ENCODE measurements at places on chromosomes 3 and 15. TPM values are rescaled to one million over a fixed set of nuclear protein-coding genes. Genes with fewer than 3 reads are reported as not detected.

- no peak for DNase-seq
- no peak overlapping the region for H3K27ac ChIP-seq
- no peaks in the 10 kb centered on the region for H3K36me3 ChIP-seq
- no peaks in the 10 kb centered on the region for H3K27me3 ChIP-seq
These were observed 54.8 kb upstream of the CPB1 start for GRCh38 chr3:148772835-148773234.

GRCh38 chr3:49868862-49869466, 742 bp downstream of the CAMKV start:
- H3K27ac ChIP-seq = no peak overlapping the region
- no peaks in the 10 kb centered on the region for H3K4me1 ChIP-seq
- H3K27me3 ChIP-seq = peaks cover 46% of the 10 kb centered on the region
- no peaks in the 10 kb centered on the region for H3K36me3 ChIP-seq

DNA sequence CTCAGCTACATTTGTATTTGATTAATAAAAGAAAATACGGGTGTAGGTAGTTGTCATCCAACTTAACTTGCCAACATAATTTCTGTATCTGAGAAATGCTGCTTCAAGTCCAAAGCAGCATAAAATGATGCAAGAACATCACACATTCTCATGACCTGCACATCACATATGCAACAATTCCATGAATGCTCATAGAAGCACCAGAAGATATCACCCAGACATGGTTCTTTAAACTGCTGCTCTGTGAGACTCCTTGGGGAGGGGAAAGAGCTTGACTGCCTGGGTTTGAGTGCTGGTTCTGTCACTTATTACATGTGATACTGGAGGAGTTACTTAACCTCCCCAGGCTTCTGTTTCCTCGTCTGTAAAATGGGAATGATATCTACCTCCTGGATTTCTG, 39.4 kb downstream of the CHST14 start:
- H3K27me3 ChIP-seq = peaks cover 6% of the 10 kb centered on the region
- H3K4me3 ChIP-seq = no peak overlapping the region
- no peak overlapping the region for H3K27ac ChIP-seq
- DNase-seq = no peak
- H3K4me1 ChIP-seq = peaks cover 16% of the 10 kb centered on the region
- H3K36me3 ChIP-seq = no peaks in the 10 kb centered on the region

GRCh38 chr3:176661432-176661964, 535.8 kb downstream of the TBL1XR1 start:
- H3K4me1 ChIP-seq = peaks cover 14% of the 10 kb centered on the region
- no peak for DNase-seq
- H3K36me3 ChIP-seq = no peaks in the 10 kb centered on the region

GRCh38 chr3:172317984-172318383, 130.3 kb downstream of the GHSR start:
- DNase-seq = peak; percentile 46
- no peak overlapping the region for H3K4me3 ChIP-seq
- peaks cover 69% of the 10 kb centered on the region for H3K36me3 ChIP-seq
- peak overlapping the region; percentile 92 for H3K27ac ChIP-seq
- no peaks in the 10 kb centered on the region for H3K27me3 ChIP-seq

- peak overlapping the region; percentile 73 for H3K27ac ChIP-seq
- H3K27me3 ChIP-seq = no peaks in the 10 kb centered on the region
- peak overlapping the region; percentile 24 for H3K4me3 ChIP-seq
These were observed 69.2 kb downstream of the RFTN1 start for GRCh38 chr3:16444344-16444743.

DNA sequence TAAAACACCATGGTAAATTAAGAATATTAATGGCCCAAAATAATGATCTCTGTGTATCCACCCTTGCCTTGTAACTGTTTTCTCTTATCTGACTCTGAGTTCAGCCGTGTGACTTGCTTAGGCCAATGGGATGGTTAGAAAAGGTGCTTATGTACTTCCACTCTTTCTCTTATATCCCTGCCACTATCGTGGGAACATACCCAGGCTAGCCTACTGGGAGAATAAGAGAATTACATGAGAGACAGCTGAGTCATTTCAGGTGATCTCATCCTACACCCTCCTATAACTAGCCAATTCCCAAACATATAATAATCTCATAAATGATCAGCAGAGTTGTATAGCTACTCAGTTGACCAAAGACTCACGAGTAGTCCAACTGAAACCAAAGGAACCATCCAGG, 98.3 kb upstream of the ABI3BP start:
- H3K4me1 ChIP-seq = no peaks in the 10 kb centered on the region
- H3K4me3 ChIP-seq = no peak overlapping the region
- no peaks in the 10 kb centered on the region for H3K27me3 ChIP-seq
- H3K36me3 ChIP-seq = no peaks in the 10 kb centered on the region

GRCh38 chr15:48720646-48721045, 75.1 kb upstream of the FBN1 start:
- H3K27me3 ChIP-seq = no peaks in the 10 kb centered on the region
- H3K27ac ChIP-seq = no peak overlapping the region
- no peak for DNase-seq
- no peaks in the 10 kb centered on the region for H3K36me3 ChIP-seq

DNA sequence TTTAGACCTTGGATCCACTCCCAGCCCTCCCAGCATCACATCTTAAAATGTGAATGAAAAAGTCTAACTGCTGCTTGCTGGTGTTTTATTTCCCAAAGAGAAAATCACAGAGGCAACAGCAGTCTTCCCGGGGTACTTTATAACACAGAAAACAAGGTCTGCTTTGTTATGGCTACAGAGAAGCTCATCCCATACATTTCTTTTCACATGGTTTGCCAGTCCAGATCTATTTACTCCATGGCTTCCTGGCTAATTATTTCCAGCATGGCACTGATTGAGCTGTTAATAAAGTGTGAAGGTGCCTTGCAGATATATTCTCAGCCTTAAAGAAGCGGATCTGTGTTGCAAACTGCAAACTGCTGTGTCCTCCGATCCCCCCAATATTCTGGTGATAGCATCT, 466.1 kb upstream of the CFAP20DC start:
- no peaks in the 10 kb centered on the region for H3K27me3 ChIP-seq
- no peaks in the 10 kb centered on the region for H3K36me3 ChIP-seq
- DNase-seq = no peak
- H3K4me3 ChIP-seq = no peak overlapping the region
- peaks cover 6% of the 10 kb centered on the region for H3K4me1 ChIP-seq
- no peak overlapping the region for H3K27ac ChIP-seq

GRCh38 chr3:188262913-188263683, 109.1 kb downstream of the LPP start:
- H3K4me1 ChIP-seq = peaks cover 95% of the 10 kb centered on the region
- H3K27ac ChIP-seq = peak overlapping the region; percentile 69
- no peak overlapping the region for H3K4me3 ChIP-seq
- peaks cover 9% of the 10 kb centered on the region for H3K36me3 ChIP-seq
- H3K27me3 ChIP-seq = no peaks in the 10 kb centered on the region

DNA sequence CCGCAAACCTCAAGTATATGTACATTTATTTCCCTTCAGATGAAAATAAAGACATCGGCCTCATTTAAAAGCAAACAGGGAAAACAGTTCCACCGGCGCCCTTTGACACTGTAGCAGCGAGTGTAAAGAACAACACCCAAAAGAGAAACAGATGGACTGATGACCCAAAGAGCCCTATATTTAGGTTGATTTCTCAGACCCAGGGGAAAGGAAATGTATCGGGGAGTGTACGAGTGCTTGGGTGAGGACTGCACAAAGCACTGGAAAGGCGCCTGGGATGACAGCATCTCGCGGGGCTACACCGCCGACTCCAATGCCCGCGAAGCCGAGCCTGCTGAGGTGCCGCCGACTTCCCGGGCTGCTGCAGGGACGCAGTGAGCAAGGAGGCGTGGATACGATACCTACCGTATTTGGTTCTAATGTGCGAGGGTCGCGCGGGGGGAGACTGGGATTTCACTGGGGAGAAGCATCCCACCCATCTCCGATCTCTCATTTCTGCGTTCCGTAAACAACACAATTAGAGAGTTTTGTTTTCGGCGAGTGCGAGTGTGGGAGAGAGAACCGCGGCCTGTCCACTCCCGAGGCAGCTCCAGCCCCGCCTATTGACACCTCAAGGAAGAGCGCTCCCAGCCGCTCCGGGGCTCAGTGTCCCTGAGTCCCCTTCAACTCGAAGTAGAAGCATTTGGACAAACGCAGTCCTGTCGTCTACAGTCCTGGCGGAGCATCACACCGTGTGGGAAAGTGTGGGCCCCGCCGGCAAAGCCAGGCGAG, 2.0 kb downstream of the MECOM start:
- no peaks in the 10 kb centered on the region for H3K36me3 ChIP-seq
- peaks cover 52% of the 10 kb centered on the region for H3K27me3 ChIP-seq
- no peak for DNase-seq
- no peak overlapping the region for H3K27ac ChIP-seq
- peak overlapping the region; percentile 37 for H3K4me3 ChIP-seq
- peaks cover 15% of the 10 kb centered on the region for H3K4me1 ChIP-seq

DNA sequence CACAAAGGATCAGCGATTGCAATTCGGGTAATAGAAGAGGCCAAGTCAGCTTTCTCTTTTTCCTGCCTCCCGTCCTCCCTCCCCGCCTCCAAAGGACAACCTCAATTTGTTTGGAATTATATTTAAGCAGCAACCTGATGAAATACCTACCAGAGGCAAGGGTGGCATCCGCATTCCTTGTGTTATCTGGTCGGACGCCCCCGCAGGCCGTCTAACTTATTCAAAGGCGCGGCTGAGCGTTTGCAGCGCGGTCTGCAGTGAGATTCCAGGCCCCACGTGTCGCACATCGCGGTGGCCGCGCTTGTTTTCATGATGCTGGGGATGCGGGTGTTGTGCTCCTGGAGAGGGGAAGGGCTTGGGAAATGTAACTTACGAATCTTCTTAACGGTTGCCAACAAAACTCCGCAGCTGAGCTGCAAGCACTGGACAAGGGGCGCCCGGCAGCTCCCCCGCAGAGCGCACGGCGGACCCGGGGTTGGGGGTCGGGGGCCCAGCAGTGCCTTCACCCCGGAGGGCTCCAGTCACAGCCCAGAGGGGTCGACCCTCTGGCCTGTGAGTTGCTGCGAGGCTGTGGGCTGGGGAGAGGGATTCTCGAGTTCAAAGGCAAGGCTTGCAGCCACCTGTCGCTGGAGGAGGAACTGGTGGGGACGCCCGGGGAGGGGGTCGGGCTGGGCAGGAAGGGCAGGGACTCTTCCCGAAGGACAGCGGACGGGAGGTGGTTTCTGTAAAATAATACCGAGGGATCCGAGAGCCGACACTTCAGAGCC, 20.5 kb upstream of the RGMA start:
- no peak for DNase-seq
- H3K36me3 ChIP-seq = no peaks in the 10 kb centered on the region
- H3K27ac ChIP-seq = no peak overlapping the region
- H3K4me1 ChIP-seq = no peaks in the 10 kb centered on the region
- H3K27me3 ChIP-seq = no peaks in the 10 kb centered on the region

GRCh38 chr3:128495435-128495970, 2.5 kb upstream of the GATA2 start:
- H3K4me1 ChIP-seq = peaks cover 8% of the 10 kb centered on the region
- peaks cover 48% of the 10 kb centered on the region for H3K36me3 ChIP-seq
- DNase-seq = no peak
- no peaks in the 10 kb centered on the region for H3K27me3 ChIP-seq
- H3K4me3 ChIP-seq = no peak overlapping the region
- no peak overlapping the region for H3K27ac ChIP-seq

- no peak for DNase-seq
- no peak overlapping the region for H3K27ac ChIP-seq
- H3K4me3 ChIP-seq = no peak overlapping the region
- no peaks in the 10 kb centered on the region for H3K36me3 ChIP-seq
- H3K4me1 ChIP-seq = peaks cover 7% of the 10 kb centered on the region
These were observed 111.1 kb downstream of the FMN1 start for GRCh38 chr15:33083232-33084081.

GRCh38 chr15:40037721-40038120, 1.3 kb downstream of the SRP14 start:
- H3K27ac ChIP-seq = no peak overlapping the region
- peaks cover 65% of the 10 kb centered on the region for H3K36me3 ChIP-seq
- H3K4me1 ChIP-seq = peaks cover 10% of the 10 kb centered on the region

The IQCF5 gene
- not detected for total RNA-seq

The RPN1 gene
- 374 TPM for total RNA-seq

The CAPN3 gene
- 0.11 TPM for total RNA-seq

The ZMYND10 gene
- not detected for total RNA-seq

The TRIM71 gene
- under 0.01 TPM for total RNA-seq

The KLHL6 gene
- not detected for total RNA-seq

The CAMK1 gene
- total RNA-seq = 11.8 TPM

The SCAANT1 gene
- total RNA-seq = not detected

The SEMA6D gene
- 2.3 TPM for total RNA-seq

The FAM174B gene
- 0.05 TPM for total RNA-seq

The SLC28A2 gene
- not detected for total RNA-seq

The GPR27 gene
- total RNA-seq = not detected
